NCI-H2227 treated with DMSO at 0.1 percent for 48 hours (cell line): ENCODE measurements at places on chromosomes 6 and 20.

DNA sequence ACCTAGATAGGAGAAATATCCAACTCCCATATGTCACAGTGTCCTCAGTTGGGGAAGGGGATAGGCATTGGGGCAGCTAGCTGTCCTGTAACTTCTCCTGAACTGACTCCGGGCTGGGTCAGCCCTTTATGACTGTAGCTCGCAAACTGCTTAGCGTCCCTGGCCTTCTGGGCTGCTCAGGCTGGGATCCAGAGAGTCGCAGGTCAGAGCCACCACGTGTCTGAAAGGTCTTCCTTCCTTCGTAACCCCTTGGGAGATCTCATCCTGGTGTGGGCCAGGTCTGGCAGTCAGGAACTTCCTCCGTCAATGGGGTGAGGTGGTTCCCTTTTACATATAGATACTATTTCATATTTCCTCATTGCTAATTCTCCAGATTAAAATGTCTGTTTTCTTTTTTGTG lies 28.8 kb upstream of the HINT3 start:
- DNase-seq, result no peak

DNA sequence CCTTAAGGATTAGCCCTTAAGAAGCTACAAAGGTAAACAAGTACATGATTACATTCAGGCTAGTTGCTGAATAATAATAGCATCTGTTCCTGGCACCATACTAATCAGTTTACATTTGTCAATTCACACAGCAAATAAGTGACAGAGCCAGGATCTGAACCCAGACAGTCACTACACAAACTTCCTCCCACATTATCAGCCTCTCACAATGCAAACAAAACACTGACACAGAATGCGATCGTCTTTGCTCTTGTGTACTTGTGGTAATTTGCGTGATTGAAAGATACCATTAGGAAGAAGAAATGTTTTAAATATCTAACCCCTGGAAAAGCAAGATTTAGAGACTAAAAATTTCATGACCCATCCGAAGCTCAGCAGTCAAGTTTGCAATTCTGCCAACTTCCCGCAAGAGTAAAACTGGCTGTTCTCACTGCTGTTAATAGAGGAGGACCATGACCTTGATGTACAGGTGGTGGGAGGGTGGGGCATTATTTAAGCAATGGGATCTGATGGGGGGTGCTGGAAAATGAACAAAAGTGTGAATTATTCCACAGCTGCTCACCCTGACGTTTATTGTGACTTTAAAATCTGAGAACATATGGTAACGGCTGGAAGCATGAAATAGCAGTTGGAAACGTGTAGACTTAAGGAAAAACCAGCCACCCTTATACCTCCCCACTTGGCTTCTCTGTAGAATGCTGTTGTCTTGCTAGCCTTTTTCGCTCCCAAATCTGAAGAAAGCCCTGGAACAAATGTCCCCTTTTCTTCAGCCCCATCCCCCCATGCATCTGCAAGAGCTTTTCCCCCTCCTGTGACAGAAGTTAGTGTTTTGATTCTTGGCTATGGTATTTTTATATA lies 95.3 kb upstream of the ARMC2 start:
- DNase-seq, result no peak

GRCh38 chr20:23344336-23344735 lies 6.3 kb upstream of the NXT1 start:
- DNase-seq, result no peak

GRCh38 chr6:24535210-24535609 lies 40.4 kb downstream of the ALDH5A1 start:
- no peak for DNase-seq

- DNase-seq, result no peak
Observed at GRCh38 chr6:2782825-2783187, 17.6 kb downstream of the WRNIP1 start.

GRCh38 chr6:152300517-152300916 lies 336.6 kb downstream of the SYNE1 start:
- no peak for DNase-seq

- DNase-seq, result no peak
Observed at GRCh38 chr6:72151742-72152141, 265.4 kb downstream of the RIMS1 start.

DNA sequence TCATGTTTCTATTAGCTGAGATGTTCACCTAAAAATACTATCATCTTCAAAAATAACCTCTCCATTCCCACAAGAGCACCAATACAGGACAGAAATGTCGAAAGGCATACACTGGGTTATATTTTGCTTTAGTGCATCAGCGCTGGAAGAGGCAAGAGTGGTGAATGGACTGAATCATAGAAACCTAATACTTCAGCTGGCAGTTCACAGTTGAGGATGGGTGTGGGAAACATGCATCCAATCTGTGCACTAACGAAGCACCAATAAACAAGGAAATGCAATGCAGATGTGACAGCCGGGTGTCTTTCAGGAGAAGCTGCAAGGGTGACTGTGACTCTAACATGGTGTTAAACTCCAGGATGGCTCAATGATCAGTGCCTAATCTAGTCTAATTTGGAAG lies 365.8 kb downstream of the ESR1 start:
- no peak for DNase-seq

- peak; percentile 85 for DNase-seq
Observed at GRCh38 chr20:20593447-20594170, 118.8 kb downstream of the RALGAPA2 start.

DNA sequence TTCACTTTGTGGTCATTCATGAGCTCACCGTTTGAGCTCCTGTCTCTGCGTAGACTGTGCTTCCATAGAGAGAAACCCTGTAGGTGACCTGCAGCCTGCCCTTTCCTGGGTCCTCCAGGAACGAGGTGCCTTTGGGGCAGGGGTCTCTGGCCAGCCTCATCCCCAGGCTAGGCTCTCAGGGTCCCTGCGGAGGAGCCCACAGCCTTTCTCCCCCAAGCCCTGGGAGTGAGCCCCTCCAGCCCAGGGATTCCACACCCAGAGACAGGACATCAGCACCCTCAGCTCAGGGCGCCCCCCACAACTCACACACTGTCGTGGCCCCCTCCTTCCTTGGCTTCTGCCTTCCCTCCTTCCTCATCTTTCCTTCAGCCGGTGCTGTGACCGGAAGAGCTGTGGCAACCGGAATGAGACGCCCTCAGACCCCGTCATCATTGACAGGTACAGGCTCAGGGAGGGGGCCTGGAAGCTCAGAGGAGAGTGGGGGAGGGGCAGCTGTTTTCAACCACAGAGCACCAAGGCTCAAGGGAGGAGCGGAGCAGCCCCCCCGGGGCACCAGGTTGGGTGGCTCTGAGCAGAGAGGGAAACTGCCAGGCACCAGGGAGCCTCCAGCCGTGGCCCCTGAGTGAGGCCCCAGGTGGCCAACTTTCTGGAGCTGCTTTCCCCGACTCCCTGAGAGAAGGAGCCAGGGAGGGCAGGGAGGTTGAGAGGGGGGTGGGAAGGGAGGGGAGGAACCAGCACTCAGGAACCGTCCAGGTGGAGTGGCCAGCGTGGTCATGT lies 16.8 kb downstream of the EBF4 start:
- DNase-seq, result no peak

GRCh38 chr6:7134999-7135745 lies 27.4 kb downstream of the RREB1 start:
- DNase-seq, result no peak

- no peak for DNase-seq
Observed at GRCh38 chr20:21075471-21075870, 30.7 kb downstream of the LINC00237 start.

GRCh38 chr20:46898423-46898822 lies 3.8 kb downstream of the EYA2 start:
- peak; percentile 35 for DNase-seq

DNA sequence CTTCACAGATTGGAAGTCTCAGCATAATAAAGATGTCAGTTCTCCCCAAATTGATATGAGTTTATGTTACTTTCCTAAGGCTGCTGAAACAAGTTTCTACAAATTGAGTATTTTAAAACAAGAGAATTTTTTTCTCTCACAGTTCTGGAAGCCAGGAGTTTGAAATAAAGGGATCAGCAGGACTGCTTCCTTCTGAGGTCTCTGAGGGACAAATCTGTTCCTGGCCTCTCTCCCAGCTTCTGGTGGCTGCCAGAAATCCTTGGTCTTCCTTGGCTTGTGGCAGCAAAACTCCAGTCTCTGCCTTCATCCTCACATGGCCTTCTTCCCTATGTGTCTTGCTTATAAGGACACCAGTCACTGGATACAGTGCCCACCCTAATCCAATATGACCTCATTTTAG lies 136.1 kb downstream of the TFAP2A start:
- no peak for DNase-seq

GRCh38 chr20:38250609-38251008 lies 9.9 kb downstream of the KIAA1755 start:
- no peak for DNase-seq

- no peak for DNase-seq
Observed at GRCh38 chr6:95231416-95231815, 345.9 kb upstream of the MANEA start.

- DNase-seq, result no peak
Observed at GRCh38 chr6:111417181-111417585, 65.8 kb downstream of the REV3L start.

- DNase-seq, result no peak
Observed at GRCh38 chr20:53284696-53285095, 308.9 kb downstream of the ZNF217 start.

- no peak for DNase-seq
Observed at GRCh38 chr6:9112544-9112943, 677.2 kb upstream of the SLC35B3 start.

DNA sequence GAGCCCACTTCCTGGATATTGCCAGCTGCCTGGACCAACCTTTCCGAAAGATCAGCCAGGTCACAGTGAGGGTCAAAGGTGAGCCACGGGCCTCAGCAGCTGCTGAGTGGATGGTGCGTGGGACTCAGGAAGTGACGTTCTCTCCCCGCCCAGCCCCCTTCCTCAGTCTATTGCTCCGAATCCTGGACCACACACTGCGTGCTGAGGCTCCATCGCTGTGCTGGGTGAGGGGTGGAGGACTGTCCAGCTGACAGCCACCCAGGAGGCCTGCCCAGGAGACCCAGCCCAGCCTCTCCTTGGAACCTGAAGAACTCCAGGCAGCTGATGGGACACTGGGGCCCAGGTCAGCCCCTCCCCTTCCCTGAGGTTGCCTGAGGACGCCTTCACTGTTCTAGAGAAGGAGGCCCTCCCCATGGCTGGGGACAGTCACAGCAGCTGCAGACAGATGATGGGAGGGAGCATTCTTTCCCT lies 94.4 kb upstream of the CD93 start:
- no peak for DNase-seq

- no peak for DNase-seq
Observed at GRCh38 chr6:165827190-165827518, 164.1 kb upstream of the PDE10A start.

- no peak for DNase-seq
Observed at GRCh38 chr20:45341939-45342854, 6.0 kb downstream of the SDC4 start.

GRCh38 chr20:49515586-49515985 lies 33.1 kb upstream of the KCNB1 start:
- DNase-seq, result no peak

DNA sequence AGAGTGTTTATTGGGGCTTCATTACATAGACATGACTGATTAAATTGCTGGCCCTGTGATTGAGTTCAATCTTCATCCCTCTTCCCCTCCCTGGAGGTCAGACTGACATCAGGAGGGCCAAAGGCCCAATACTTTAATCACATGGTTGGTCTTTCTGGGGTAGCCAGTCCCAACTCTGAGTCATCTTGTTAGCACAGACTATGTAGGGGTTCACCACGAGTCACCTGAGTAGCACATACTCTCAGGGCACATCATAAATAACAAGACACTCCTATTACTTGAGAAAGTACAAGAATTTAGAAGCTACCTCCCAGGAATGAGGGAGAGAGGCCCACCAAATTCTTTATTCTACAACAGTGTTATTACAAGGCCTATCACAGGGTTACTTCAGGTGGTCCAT lies 11.3 kb downstream of the GINS1 start:
- DNase-seq, result no peak

DNA sequence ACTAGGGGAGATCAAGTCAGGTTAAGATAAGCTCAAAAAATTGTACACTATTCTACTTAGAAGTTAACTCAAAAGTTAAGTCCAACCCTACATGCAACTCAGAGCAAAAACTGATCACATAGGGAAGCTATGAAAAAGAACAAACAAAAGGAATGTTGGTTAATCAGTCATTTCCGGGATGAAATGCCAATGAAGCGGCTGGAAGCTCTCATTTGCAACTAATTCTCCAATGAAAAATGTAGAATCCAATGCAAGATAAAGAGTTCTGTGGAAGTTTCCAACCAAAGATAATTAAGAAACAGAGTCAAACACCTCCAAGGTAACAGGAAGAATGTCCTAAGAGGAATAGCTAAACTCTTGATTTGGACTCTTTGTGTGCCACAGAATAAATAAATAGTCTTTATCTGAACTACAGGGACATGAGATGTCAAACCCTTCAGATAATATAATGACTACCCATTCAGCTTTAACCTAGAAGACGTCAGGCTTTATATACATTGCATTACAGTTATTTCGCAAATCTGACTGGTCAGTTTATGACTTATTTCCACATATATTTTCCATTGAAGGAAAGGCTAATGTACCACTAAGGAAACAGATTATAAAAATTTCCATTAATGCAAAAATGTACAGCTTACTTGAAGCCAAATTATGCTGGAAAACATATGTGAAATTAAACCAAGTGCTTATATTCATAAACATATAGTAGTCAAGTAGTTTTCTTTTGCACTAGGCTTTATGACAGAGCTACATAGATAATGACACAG lies 48.0 kb upstream of the DST start:
- DNase-seq, result no peak

- DNase-seq, result peak; percentile 70
Observed at GRCh38 chr20:58892141-58892931, 39.8 kb downstream of the GNAS start.

GRCh38 chr20:54688476-54688875 lies 213.1 kb downstream of the DOK5 start:
- no peak for DNase-seq

DNA sequence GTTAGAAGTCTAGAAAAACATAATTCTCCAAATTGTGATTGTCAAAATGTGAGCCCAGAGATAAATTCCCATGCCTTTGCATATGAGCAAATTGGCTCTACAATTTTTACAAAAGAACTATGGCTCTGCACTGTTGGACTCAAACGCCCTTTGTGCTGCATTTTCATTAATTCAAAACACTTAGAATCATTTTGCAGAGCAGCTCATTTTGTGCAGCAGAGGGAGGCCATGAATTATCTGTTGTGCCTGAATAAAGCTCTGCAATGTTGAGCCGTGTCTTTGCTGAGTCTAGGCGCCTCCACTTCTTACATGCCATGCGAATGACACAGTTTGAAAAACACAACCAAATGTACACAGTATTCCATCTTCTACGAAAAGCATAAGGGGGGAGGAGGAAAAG lies 230.2 kb downstream of the PRKN start:
- DNase-seq, result no peak

GRCh38 chr20:36941401-36941835 lies 10.1 kb downstream of the SAMHD1 start:
- DNase-seq, result no peak

GRCh38 chr6:73800997-73801396 lies 105.0 kb downstream of the CD109 start:
- no peak for DNase-seq
